ENCODE measurements at places on chromosomes 2 and 18. TPM values are rescaled to one million over a fixed set of nuclear protein-coding genes. Genes with fewer than 3 reads are reported as not detected.

ALLC gene
- not detected for total RNA-seq

GCG gene
- total RNA-seq = 0.14 TPM

LYPD6 gene
- 4.8 TPM for total RNA-seq

DNA sequence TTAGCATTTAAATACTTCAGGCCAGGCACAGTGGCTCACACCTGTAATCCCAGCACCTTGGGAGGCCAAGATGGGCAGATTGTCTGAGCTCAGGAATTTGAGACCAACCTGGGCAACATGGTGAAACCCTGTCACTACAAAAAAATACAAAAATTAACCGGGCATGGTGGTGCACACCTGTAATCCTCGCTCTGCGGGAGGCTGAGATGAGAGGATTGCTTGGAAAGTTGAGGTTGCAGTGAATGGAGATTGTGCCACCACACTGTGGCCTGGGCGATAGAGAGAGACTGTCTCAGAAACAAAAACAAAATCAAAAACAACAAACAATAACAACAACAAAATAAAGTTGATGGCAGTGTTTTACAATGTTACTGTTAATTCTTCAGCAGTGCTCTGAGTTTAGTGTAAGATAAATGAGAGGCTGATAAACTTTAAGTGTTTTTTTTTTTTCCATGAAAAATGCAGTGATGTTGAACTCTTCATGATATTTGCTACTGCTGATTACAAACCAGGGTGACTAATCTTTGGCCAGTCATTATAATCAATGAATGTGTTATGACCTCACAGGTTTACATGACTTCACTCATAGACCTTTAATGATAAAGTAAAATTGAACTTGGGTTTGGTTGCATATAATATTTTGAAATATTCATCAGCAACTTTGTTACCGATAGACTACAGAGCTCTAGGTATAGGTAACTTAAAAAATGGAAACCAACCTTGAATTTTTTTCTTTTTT is 2.5 kb downstream of the ITGAV start:
- no peak for DNase-seq

DNA sequence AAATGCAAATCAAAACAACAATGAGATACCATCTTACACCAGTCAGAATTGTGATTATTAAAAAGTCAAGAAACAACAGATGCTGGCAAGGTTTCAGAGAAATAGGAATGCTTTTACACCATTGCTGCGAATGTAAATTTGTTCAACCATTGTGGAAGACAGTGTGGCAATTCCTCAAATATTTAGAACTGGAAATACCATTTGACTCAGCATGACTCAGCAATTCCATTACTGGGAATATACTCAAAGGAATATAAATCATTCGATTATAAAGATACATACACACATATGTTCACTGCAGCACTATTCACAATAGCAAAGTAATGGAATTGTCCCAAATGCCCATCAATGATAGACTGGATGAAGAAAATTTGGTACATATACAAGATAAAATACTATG is 516.7 kb downstream of the ERBB4 start:
- DNase-seq = no peak

- DNase-seq = no peak
Measured at GRCh38 chr2:72173640-72174321, 26.1 kb upstream of the CYP26B1 start.

GRCh38 chr2:121567957-121568409 is 37.3 kb downstream of the RNU4ATAC start:
- no peak for DNase-seq
